ENCODE measurements at places on chromosomes 11 and 22.

DNA sequence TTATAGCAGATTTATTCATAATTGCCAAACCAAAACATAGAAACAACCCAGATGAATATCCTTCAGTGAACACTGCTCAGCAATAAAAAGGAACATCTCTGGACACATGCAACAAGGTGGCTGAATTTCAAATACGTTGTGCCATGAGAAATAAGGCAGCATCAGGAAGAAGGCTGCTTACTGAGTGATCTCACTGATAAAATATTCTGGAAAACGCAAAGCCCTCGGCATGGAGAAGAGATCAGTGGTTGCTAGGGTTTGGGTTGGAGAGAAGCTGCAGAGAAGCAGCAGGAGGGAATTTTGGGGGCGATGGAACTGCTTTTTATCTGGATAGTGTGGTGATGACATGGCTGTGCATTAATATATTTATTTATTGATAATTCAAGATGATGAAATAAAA is 11.0 kb upstream of the SHANK2 start:
- DNase-seq: no peak

- DNase-seq: peak; percentile 63
These were observed 580 bp downstream of the ILK start for GRCh38 chr11:6604081-6604626.

DNA sequence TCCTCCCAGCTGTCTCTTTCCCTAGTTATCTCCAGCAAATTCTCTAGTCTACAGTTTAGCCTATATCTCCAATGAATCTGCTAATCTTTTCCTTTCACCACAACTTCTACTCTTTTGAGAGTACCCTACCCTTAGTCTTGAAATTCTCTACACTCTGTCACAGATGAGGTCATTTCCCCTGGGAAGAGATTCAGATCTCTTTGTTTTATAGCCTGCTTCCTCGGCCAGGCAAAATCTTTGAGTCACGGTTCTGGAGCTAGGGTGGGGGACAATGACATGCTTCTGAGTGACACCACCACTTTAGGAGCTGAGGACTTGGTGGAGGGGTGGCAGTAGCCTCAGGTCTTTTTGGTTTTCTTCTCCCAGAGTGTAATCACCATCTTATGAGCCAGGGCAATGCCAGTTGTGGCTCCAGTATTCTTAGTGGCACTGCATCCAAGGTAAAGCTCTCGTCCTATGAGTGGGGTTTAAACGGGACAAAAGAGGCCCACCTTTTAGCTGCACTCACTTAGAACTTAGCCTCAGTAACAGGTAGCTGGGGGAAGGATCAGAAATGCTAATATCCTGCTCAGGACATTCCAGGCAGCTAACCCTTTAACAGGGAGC is 98.5 kb upstream of the RRM1 start:
- peak; percentile 62 for DNase-seq

DNA sequence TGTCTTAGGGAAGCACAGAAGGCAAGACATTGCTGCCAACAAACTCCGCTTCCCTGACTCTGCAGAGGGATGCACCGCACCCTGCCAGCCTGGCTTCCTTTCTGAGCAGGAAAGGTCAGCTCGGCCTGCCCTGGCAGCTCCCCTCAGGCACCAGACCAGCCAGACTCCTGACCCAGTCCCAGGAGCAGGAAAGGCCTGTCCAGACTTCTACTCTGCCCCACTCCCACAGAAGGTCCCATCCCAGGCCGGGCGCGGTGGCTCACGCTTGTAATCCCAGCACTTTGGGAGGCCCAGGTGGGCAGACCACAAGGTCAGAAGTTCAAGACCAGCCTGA is 17.7 kb downstream of the ARRB1 start:
- no peak for DNase-seq

- no peak for DNase-seq
These were observed 158.6 kb downstream of the SHANK2 start for GRCh38 chr11:71093783-71094182.
